Memory B cell (primary cell): ENCODE measurements at places on chromosomes 2 and 18.

GRCh38 chr2:77443076-77443475 is 79.1 kb downstream of the LRRTM4 start:
- DNase-seq: no peak

DNA sequence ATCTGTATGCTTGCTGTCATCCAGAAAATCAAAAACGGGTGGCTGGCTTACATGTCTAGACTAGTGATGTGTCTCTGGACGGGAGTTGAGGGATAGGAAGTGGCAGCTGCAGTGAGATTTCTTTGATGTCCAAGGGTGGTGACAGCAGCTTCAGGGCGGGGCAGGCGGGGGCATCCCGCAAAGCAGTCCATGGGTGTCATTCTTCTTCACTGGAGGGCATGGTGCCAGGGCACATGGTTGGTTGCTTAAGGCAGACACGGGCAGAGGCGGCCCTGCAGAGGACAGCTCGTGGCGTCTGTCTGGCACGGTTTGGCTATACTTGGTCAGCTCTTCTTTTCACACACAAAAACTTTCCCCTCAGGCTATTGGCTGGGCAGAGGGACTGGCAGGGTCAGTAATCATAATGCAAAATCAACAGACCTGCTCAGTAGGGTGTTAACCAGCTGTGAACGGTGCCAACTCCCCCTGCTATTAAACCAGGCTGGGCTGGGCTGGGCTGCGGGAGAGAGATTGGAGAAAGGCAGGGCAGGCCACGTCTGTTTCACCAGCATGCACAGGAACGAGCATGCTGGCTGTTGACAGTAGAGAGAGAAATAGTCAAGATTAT is 63.7 kb downstream of the COL4A3 start:
- no peak for DNase-seq

- DNase-seq: no peak
Measured at GRCh38 chr18:1124495-1124894, 219.8 kb downstream of the ADCYAP1 start.

- no peak for DNase-seq
Measured at GRCh38 chr2:206886696-206887095, 52.6 kb upstream of the CPO start.

GRCh38 chr2:233413046-233413445 is 58.8 kb downstream of the DGKD start:
- DNase-seq: no peak

GRCh38 chr2:3423492-3424170 is 44.1 kb downstream of the TRAPPC12 start:
- DNase-seq: peak; percentile 80

DNA sequence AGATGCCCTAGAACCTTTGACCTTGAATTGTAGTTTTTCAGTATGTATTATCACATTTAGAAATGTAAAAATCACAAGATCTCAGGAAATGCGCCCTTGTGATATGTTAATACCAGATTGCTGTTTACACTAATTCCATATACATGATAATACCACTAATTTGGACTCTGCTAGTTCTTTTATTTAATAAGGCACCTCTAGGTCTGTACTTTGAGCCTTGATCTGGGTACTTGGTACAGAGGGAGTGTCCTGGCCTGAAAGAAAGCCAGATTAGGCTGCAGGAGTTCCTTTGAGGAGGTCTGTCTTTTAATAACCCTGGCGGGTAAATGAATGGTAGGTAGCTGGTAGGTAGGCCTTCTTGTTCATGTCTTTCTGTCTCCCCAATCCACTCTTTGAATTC is 26.3 kb downstream of the PLEKHA3 start:
- DNase-seq: no peak

DNA sequence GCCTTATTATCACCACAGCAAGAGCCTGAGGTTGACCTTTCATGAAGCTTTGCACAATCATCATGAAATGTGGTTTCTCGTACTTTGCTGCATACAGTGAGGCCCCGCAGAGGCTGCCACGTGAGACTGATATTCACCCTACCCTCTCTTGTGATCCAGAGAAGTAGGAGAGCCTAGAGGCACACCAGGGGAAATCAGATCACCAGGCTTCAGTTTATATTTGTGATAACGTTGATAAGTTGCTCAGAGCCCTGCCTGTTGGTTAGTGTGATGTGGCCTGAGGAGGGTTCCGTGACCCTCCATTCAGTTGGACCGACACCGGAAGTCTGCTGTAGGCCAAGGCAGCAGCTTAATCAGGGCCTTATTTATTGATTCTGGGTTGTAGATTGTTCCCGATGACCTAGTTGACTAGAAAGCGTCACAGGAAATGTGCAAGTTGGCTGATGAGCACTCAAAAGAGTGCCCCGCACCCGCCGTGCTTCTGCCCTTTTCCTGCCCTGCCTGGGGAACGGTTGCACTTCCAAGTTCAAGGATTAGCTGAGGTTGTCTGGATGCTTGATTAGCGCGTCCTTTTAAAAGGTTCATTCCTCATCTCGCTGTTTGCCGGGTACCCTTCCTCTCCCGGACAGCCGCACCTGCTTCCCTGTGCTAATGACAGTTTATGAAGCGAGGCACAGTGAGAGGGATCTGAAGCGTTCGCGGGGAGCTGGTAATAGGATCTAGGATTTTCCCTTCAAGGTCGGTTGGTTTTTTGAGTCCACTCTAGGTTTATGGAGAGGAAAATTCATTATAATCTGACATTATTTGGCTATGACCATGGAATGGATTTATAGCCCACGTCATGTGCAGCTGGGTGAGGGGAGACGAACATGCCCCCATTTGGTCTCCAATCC is 146.4 kb downstream of the SH3RF3 start:
- DNase-seq: no peak

- no peak for DNase-seq
Measured at GRCh38 chr2:175955136-175955535, 46.9 kb downstream of the LNPK start.

DNA sequence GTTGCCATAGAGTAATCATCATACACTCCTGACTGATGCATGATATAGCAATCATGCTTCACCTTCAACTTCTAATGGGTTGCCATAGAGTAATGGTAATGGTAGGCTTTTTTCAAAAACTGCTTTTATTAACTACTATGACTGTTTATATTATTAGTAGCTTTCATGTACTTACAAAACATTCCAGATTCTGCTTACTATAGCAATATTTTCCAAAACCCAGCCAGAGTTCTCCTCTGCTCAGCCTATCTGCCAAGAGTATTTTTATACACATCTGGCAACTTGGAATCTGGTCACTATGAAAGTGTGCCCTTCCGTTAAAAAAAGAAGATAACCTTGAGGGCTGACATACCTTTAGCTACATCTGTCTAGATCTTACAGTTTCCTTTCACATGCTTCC is 5.0 kb upstream of the UNC80 start:
- no peak for DNase-seq

GRCh38 chr2:240256704-240257637 is 116.5 kb upstream of the OTOS start:
- DNase-seq: no peak

DNA sequence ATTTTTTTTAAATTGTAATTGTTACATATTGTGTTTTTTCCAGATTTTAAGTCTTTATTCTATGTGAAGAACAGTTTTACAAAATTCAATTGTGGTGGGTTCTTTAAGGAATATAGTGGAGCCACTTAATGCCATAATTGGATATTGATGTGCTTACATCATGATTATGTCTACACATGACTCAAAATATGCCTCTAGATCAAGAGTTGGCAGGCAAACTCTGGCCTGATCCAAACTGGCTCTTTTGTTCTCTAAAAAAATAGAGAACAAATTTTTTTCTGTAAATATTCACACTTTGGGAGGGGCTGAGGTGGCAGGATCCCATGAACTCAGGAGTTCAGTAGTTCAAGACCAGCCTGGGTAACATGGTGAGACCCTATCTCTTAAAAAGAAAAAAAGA is 8.3 kb downstream of the EHBP1 start:
- DNase-seq: no peak

DNA sequence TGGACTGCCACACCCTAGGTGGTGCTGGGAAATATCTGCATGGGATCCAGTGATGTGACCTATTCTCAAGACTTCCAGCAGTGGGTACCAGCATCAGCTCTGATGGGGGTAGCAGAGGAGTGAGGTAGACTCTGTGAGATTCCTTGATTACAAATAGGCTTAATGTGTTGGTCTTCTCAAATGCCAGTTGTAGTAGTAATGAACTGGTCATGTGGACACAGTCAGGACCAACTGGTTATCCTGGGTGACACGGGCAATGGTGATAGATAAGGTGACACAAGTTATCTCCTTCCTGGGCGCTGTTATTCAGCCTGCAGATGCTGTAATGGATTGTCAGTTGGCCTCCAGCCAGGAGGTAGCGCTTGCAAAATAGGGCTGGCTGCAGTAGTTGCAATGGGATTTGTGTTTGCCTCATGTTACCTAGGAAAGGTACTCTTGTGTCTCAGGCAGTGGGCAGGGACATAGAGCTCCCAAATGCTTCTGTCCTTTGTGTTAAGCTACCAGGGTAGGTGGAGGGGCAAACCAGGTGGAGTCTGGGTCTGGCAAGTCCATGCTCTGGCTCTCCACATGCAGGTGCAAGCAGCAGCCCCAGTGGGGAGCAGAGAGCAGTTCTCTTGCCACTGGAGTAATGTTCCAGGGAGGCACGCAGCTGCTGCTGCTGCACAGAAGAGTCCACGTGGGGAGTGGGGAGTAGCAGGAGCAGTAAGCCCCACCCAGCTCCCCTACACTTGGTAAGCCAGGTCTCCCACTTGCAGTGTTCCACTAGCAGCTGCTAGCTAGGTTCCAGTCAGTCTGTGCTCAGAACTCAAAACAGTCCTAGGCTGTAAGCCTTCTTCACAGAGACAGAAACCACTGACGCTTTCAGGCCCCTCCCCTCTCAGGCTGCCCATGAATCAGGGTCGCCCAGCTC is 505.4 kb upstream of the DDX18 start:
- DNase-seq: no peak

DNA sequence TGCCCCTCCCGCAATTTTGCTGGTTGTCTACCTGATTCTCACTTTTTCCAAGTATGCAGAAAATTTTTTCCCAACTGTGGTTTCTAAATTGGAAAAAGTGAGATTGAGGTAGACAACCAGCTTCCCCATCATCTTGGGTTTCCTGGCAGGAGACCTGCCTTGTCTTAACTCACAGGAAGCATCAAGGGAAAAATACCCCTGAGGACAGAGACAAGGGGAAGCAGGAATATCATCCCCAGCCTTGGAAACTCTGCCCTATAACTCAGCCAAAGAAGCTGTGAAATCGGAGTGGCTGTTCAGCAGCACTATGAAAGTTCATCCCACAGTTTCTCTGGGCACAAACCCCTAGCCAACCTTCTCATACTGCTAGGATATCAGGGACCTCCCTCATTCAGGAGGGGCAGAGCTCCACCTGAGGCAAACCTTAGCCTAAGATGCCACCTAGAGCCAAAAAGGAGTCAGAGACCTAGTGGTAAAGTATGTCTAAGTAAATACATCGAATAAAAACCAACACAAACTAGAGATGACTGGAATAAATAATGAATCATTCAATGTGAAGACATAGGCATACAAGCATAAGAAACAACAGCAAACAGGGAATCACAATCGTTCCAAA is 68.2 kb downstream of the ZSWIM2 start:
- DNase-seq: no peak

- no peak for DNase-seq
Measured at GRCh38 chr2:197804758-197805714, 643 bp downstream of the PLCL1 start.

DNA sequence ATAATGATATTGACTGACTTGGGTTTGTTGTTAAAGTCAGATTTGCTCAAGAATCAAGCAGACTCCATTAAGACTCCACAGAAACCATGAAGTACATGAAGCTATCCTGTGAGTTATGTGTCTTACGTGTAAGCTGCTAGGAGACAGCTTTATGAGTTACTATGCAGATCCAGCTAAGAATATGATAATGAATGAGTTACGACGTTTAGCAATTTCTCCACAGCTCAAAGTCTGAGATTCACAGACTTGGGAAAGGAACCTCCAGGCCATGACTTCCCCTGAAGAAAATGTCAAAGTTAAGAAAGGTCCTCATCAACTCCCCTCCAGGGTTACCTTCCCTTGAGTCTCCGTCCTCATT is 211.9 kb upstream of the HNRNPA3 start:
- DNase-seq: no peak

GRCh38 chr2:201402651-201403562 is 45.8 kb upstream of the FLACC1 start:
- no peak for DNase-seq

GRCh38 chr2:43279317-43279840 is 53.0 kb upstream of the ZFP36L2 start:
- DNase-seq: no peak

GRCh38 chr2:25790074-25790790 is 88.1 kb downstream of the ASXL2 start:
- DNase-seq: no peak

- DNase-seq: no peak
Measured at GRCh38 chr2:125095826-125096225, 1070.7 kb downstream of the CNTNAP5 start.

DNA sequence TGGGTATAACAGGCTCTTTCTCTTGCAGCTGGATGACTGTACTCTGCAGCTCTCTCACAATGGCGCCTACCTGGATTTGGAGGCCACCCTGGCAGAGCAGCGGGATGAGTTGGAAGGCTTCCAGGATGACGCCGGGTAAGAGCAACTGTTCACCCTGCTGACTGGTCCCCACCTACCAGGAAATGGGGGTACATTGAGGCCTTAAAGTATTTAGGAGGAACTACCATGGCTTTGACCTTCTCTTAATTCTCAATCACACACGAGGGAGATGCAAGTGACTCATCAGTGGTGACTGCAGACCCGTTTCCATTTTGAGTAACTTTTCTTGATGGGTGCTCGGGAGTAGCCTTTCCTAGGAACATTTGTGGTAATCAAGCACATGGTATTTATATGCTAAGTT is 58.0 kb downstream of the FHOD3 start:
- no peak for DNase-seq

- no peak for DNase-seq
Measured at GRCh38 chr2:4673025-4673489, 969.7 kb downstream of the DCDC2C start.

- DNase-seq: no peak
Measured at GRCh38 chr2:72940786-72941185, 23.5 kb downstream of the EMX1 start.

DNA sequence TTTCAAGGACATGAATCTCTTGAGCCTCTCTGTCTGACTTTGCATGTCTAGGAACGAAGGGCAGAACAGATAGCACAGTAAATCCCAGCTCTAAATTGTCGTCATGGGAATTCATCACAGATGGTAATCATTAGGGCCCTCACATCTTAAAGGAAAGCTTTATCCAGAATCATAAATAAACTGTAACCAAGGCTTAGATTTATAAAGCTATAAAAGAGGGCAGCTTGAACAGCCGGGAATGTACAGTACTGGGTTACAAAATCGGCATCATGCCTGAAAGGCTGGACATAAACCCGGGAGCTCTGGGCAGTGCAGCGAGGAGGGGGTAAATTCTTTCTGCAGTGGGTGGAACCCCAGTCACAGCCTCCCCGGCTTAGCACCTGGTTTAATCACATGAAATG is 144.4 kb downstream of the GFPT1 start:
- DNase-seq: no peak

- DNase-seq: no peak
Measured at GRCh38 chr2:195168369-195168768, 488.7 kb upstream of the SLC39A10 start.

- no peak for DNase-seq
Measured at GRCh38 chr2:192773044-192773443, 578.3 kb upstream of the TMEFF2 start.
